CD8-positive, alpha-beta memory T cell (primary cell): ENCODE measurements at places on chromosomes 5 and 9. TPM values are rescaled to one million over a fixed set of nuclear protein-coding genes. Genes with fewer than 3 reads are reported as not detected.

Gene RNF183
- polyA plus RNA-seq, result not detected

Gene PCDHGB2
- 0.09 TPM for polyA plus RNA-seq

Gene RASGRF2
- 13.4 TPM for polyA plus RNA-seq

Gene RGS3
- polyA plus RNA-seq, result 59.8 TPM

DNA sequence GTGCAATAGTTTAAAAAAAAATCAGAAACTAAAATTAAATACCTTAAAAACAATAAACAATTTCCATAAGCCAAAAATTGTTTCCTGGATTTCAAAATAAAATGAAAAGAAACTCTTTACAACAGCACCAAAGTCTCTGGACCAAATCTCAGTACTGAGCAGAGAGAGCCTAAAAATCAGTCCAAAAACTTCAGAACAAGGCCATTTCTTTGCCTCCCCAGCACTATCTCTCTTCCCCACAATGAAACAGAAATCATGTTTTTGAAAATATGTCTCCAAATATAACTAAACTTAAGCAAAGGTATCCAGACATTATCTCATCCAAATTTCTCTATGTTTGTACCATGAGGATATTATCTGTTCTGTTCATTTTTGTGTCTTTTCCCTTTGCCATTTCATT is 1.0 kb downstream of the FREM1 start:
- H3K4me3 ChIP-seq, result no peak overlapping the region
- DNase-seq, result no peak
- H3K27me3 ChIP-seq, result no peaks in the 10 kb centered on the region
- no peaks in the 10 kb centered on the region for H3K36me3 ChIP-seq
- H3K27ac ChIP-seq, result no peak overlapping the region
- H3K4me1 ChIP-seq, result no peaks in the 10 kb centered on the region

- no peaks in the 10 kb centered on the region for H3K27me3 ChIP-seq
- H3K4me3 ChIP-seq, result no peak overlapping the region
- H3K36me3 ChIP-seq, result no peaks in the 10 kb centered on the region
- no peaks in the 10 kb centered on the region for H3K4me1 ChIP-seq
- no peak overlapping the region for H3K27ac ChIP-seq
These were observed 93.5 kb downstream of the GLDC start for GRCh38 chr9:6552033-6552432.

GRCh38 chr9:19156026-19156474 is 28.8 kb upstream of the PLIN2 start:
- no peak for DNase-seq
- H3K27me3 ChIP-seq, result no peaks in the 10 kb centered on the region
- no peaks in the 10 kb centered on the region for H3K36me3 ChIP-seq
- peaks cover 2% of the 10 kb centered on the region for H3K4me1 ChIP-seq

GRCh38 chr9:87711857-87712800 is 13.8 kb upstream of the CTSL start:
- no peak for DNase-seq
- H3K27ac ChIP-seq, result no peak overlapping the region
- no peak overlapping the region for H3K4me3 ChIP-seq
- H3K4me1 ChIP-seq, result peaks cover 29% of the 10 kb centered on the region
- no peaks in the 10 kb centered on the region for H3K27me3 ChIP-seq

- H3K27ac ChIP-seq, result no peak overlapping the region
- no peaks in the 10 kb centered on the region for H3K4me1 ChIP-seq
- no peak overlapping the region for H3K4me3 ChIP-seq
- H3K27me3 ChIP-seq, result no peaks in the 10 kb centered on the region
These were observed 2371.7 kb upstream of the C9orf72 start for GRCh38 chr9:29945012-29945411.

- no peaks in the 10 kb centered on the region for H3K36me3 ChIP-seq
- H3K27me3 ChIP-seq, result no peaks in the 10 kb centered on the region
- H3K4me1 ChIP-seq, result no peaks in the 10 kb centered on the region
- no peak for DNase-seq
These were observed 14.9 kb downstream of the APBA1 start for GRCh38 chr9:69657269-69657668.

- no peaks in the 10 kb centered on the region for H3K27me3 ChIP-seq
- DNase-seq, result no peak
- no peak overlapping the region for H3K27ac ChIP-seq
- H3K36me3 ChIP-seq, result no peaks in the 10 kb centered on the region
These were observed 751.2 kb downstream of the BRINP1 start for GRCh38 chr9:118618084-118618483.
